ENCODE measurements at places on chromosomes 2 and 18.

DNA sequence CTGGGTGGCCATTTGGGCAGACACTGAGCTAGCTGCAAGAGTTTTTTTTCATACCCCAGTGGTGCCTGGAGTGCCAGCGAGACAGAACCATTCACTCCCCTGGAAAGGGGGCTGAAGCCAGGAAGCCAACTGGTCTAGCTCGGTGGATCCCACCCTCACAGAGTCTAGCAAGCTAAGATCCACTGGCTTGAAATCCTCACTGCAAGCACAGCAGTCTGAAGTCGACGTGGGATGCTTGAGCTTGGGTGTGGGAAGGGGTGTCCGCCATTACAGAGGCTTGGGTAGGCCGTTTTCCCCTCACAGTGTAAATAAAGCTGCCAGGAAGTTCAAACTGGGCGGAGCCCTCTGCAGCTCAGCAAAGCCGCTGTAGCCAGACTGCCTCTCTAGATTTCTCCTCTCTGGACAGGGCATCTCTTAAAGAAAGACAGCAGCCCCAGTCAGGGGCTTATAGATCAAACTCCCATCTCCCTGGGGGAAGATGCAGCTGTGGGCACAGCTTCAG is 69.6 kb upstream of the WDSUB1 start:
- no peak for DNase-seq

DNA sequence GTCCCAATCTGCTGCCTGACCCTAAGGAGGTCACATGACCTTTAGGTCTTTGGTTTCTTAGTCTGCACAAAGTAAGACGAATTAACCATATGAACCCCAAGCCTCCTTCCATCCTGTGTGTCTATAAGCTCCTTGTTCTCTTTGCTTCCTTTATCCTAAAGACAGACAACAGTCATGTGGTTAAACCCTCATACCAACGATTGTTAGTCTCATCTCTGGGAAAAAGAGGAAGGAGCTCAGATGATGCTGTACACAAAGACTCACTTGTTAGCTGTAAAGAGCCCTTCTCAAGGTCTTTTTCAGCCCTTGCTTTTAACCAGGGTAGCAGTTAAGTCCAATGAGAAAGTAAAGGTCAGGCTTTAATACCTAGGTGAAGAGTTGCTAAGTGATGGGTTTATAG is 443.7 kb downstream of the TNS1 start:
- no peak for DNase-seq

DNA sequence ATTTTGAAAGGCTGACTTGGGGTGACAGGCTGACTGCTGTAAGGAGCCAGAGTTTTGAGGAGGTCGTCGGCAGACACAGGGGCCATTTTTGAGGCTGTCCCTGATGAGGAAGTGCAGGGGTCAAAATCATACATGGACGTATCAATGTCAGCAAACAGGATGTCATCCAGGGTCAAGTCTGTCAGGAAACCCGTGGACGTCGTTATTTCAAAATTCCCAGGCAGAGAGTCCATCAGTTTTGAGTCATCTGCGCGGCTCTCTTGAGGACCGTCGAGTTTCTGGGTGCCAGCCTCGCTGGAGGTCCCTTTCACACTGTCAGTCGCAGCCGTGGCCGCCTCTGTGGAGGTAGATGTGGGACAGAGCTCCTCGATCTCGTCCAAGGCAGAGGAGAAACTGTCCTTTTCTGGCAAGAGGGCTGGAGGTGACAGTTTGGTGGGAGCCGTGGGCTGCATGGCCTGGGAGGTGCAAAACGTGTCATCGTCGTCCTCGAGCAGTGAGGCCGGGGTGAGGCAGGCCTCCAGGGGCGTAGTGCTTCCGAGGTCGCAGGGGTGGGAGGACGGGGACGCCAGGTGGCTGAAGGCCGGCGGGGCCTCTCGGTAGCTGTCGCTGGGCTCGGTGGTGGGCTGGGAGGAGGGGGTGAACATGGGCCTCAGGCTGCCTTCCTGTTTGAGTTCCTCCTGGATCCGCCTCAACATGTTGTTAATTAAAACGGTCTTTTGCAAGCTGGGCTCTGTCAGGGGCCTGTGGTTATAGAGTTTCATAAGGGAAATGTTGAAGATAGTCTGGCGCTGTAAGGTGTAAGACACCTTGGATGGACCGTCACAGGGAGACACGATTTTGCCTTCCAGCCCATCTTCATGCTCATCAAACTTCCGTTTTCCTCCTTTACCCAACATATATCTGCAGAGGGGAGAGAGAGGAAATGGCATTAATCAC is 17.5 kb downstream of the SERTAD2 start:
- DNase-seq: no peak

- no peak for DNase-seq
These were observed 48.5 kb downstream of the TMX3 start for GRCh38 chr18:68666381-68666780.

DNA sequence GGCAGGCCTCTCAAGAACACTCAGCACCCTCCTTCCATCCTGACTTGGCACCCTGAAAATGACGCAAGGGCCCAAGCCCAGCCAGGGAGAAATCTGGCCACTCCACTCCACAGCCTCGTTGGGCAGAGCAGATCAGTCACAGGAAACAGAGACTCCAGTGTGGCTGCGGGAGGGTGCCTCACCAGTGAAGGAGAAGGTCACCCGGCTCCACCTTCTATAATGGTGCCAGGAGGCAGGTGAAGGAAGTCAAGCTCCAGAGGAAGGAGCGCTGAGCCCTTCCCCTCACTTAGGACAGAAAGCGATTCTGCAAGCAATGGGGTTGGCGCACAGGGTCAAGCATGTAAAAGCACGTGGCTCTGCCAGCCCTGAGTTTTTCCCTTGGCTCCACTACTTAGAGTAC is 35.3 kb downstream of the CRACDL start:
- DNase-seq: no peak

GRCh38 chr2:146207901-146208300 is 1636.9 kb upstream of the ACVR2A start:
- no peak for DNase-seq

DNA sequence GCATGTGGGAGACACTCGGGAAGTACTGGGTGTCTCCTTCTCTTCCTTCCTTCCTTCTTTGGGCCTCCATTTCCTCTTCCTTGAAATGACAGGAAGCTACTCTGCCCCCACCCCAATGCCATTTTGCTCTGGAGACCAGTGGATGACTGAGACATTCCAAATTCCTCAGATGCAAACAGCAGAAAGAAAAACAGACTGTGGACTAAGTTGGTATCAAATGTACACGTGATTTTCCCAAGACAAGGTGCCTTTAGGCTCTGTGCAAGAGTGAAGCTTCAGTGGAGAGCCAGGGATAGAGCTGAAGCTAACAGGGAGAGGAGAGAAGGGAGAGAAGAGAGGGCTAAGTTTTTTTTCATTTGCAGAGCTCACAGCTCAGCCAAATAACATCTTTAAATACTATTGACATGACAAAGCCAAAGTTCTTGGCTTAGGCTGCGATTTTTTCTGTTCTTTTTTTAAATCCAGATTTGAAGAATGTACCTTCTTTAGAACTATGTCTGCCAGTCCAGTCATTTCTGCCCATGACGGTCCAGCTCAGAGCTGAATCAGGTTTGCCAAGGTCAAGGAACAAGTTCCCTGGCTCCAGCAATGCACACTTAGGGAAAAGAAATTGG is 84.5 kb upstream of the LCLAT1 start:
- DNase-seq: no peak

DNA sequence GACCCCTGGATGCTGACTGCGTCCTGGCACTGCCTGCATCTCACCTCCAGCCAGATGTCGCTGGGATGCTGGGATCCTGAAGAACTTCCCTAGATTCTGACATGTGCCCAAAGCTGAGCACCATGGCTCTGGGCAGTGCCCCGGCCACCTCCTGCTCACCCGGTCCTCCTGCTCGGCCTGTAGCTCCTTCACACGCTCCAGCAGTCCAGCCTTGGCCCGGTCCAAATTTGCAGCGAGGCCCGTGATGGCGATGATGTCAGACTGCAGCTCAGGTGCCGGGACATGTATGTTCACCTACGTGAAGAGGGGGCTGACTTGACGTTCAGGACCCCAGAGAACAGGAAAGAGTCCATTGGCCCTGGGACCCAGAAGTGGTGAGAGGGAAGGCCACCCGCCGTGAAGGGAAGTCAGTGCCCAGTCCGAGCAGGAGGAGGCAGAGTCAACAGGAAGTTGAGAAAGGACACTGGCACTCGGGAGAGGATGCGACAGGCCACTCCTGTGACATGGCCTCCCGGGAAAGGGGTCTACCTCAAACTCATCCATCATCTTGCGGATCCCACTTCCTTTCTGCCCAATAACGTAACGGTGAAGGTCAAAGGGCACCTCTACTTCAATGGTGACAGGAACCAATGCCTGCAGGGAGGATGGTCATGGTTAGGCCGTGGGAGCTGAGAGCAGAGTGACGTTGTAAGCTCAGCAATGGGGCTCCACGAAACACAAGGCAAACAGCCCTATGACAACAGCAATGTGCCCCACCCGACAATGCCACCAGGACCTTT is 46.7 kb downstream of the ANO7 start:
- DNase-seq: no peak

- DNase-seq: no peak
These were observed 157.8 kb downstream of the CYRIA start for GRCh38 chr2:16507655-16508489.

DNA sequence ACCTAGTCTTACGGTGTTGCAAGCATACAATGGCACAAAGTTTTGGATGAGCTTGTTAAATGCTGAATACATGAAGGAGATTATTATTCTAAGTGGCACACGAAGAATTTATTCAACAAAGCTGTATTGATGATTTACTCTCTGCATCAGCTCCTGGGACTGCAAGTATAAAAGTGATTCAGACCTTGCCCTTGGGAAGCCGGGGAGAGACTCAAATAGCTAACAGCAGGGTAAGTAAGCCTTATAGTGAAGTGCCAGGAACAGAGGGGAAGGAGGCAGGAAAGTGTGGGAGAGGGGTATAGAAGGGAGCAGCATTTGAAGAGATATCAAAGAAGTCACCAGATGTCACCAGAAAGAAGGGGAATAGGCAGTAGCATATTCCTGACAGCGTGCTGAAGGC is 115.4 kb downstream of the MCFD2 start:
- DNase-seq: no peak

DNA sequence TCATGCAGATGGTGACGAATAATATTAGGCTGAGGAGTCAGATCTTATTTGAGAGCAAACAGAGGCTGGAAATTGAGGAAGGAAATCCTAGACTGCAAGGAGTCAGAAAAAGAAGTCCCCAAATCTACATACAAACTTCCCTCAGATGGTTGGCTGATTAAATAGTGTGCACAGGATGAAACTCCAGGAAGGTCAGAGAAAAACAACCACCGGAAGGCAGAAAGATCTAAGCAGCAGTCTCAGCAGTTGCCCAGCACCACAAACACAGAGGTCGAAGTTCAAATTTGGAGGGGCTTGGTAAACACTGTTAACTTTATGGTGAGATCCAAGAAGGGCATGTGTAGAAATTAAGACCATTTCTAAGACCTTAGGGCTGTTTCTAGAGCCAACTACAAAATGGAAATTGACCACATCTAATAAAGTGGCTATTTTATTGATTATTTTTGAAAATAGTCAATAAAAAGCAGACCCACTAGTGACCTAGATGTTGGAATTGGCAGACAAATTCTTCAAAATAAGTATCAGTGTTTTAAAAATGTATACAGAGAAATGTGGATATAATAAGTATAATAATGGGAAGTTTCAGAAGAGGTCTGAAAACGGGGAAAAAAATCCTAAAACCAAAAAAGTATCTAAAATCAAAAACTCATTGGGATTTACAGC is 134.8 kb downstream of the GALNT1 start:
- no peak for DNase-seq

DNA sequence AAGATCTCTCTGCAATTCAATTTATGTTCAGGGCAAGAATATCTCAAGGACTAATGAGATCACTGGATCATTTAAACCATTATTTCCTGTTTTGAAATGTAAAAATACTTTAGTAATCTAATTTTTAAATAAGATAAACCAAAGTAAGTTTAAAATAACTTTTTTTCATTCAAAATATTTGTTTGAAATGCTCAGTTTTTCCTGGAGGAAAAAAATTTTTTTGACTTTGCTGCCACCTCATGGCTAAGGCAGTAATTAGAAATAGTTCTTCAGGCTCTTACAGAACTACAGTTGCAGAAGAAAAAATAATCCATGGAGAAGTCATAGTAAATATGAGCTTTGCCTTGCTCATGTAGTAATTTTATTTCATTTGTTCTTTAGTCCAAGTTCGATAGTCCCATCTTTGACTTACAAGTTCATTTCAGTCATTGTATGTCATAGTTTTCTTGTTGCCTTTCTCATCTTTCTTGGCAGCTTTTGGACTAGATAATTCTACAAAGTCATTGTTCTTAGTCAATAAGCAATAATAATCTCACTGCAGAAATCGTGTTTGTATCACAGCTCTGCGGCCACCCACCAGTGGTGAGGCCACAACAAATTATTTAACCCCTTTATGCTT is 127.4 kb downstream of the DPP4 start:
- no peak for DNase-seq

- no peak for DNase-seq
These were observed 83.4 kb downstream of the AAK1 start for GRCh38 chr2:69560147-69560482.

DNA sequence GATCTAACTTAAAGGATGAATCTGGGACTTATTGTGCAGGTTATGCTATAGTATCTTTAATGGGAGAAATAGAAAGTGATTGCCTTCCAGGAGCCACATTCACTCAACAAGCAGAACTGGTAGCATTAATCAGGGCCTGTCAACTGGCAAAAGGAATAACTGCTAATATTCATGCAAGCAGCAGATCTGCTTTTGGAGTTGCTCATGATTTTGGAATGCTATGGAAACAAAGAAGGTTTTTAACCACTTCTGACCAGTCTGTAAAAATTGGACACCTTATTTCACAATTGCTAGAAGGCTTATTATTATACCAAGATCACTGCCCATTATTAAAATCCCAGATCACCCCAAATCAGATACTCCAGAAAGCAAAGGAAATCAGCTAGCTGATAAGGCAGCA is 200.4 kb downstream of the MREG start:
- DNase-seq: no peak

DNA sequence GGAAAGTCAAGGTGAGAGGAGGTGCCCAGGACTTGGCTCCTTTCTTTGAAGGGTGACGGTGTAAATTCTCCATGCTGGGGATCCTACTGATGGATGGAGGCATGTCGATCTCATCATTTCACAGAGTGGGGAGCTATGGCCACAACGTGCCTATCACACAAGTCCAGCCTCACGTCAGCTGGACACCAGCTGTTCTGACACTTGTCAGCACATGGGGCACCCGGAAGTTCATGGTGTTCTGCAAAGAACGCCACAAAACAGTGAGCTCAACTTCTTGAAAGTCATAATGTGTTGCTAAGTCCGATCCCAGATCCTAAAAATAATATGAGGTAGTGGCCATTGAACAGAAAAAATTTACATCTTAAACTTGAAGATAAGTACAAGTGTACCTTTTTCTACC is 12.3 kb downstream of the PAX8 start:
- no peak for DNase-seq

Measured in activated T-cell treated with anti-CD3 and anti-CD28 coated beads, Interleukin-2, amount 50 U/mL, for 1 hour (primary cell).